ENCODE measurements at places on chromosomes 4 and X. TPM values are rescaled to one million over a fixed set of nuclear protein-coding genes. Genes with fewer than 3 reads are reported as not detected.

The F9 gene
- total RNA-seq = not detected

The VCX3A gene
- not detected for total RNA-seq

The APELA gene
- not detected for total RNA-seq

The GSX2 gene
- total RNA-seq = not detected

The SOX3 gene
- total RNA-seq = not detected

The SPACA5 gene
- total RNA-seq = not detected

The FAM13A gene
- total RNA-seq = 8.0 TPM

The WDR1 gene
- 320 TPM for total RNA-seq

The NAP1L5 gene
- total RNA-seq = 1.7 TPM

The SPOCK3 gene
- 2.3 TPM for total RNA-seq

The RRH gene
- total RNA-seq = 0.07 TPM

The PHKA1 gene
- 21.6 TPM for total RNA-seq

The INPP4B gene
- total RNA-seq = 35.6 TPM

The GAGE12H gene
- total RNA-seq = not detected

The RBMX2 gene
- total RNA-seq = 26.0 TPM

The MEPE gene
- total RNA-seq = not detected

The GNRHR gene
- under 0.01 TPM for total RNA-seq

The IL1RAPL1 gene
- total RNA-seq = not detected

The CCNA2 gene
- 0.93 TPM for total RNA-seq

The NDP gene
- not detected for total RNA-seq

The CDKL5 gene
- total RNA-seq = 5.8 TPM

The ITM2A gene
- 1.7 TPM for total RNA-seq

The FAM241A gene
- 4.1 TPM for total RNA-seq

The NPNT gene
- total RNA-seq = 19.7 TPM

The MCTS1 gene
- total RNA-seq = 33.8 TPM

The CLCN5 gene
- total RNA-seq = 13.7 TPM

The HEPH gene
- 0.14 TPM for total RNA-seq

The NSG1 gene
- 15.3 TPM for total RNA-seq

The TRPC5OS gene
- total RNA-seq = not detected

The FAM90A26 gene
- not detected for total RNA-seq

The SORCS2 gene
- under 0.01 TPM for total RNA-seq

The USP17L13 gene
- total RNA-seq = not detected

The SLC49A3 gene
- total RNA-seq = 0.34 TPM

The MAGED4B gene
- 0.57 TPM for total RNA-seq

The L1CAM gene
- 2.1 TPM for total RNA-seq

The ZNF280C gene
- total RNA-seq = 1.0 TPM

The PPP2R2C gene
- 17.4 TPM for total RNA-seq

The SATL1 gene
- total RNA-seq = not detected

The IL13RA1 gene
- 42.4 TPM for total RNA-seq

The TMEM47 gene
- total RNA-seq = 14.5 TPM

The HELT gene
- not detected for total RNA-seq

The MAGEA3 gene
- total RNA-seq = not detected

The PAGE1 gene
- not detected for total RNA-seq

The TCEAL7 gene
- 0.50 TPM for total RNA-seq

The CDX4 gene
- not detected for total RNA-seq

The USP17L29 gene
- total RNA-seq = not detected

The ARHGAP4 gene
- total RNA-seq = 1.4 TPM

The SUPT20HL2 gene
- total RNA-seq = not detected

The PTCHD1 gene
- not detected for total RNA-seq

The MAGEC1 gene
- total RNA-seq = not detected

The VCX gene
- not detected for total RNA-seq

The EMCN gene
- total RNA-seq = not detected

The RXFP1 gene
- total RNA-seq = not detected

The GATA1 gene
- not detected for total RNA-seq

The UCHL1 gene
- 10.1 TPM for total RNA-seq

The ZNF732 gene
- total RNA-seq = 0.68 TPM

The DTHD1 gene
- total RNA-seq = 0.36 TPM

The MAGEB6B gene
- total RNA-seq = not detected

Data from nasal cavity respiratory epithelium epithelial cell of viscerocranial mucosa (primary cell).